ENCODE measurements at places on chromosomes 4 and X. TPM values are rescaled to one million over a fixed set of nuclear protein-coding genes. Genes with fewer than 3 reads are reported as not detected.

GRCh38 chr4:41646862-41647261 is 101.7 kb downstream of the PHOX2B start:
- no peak overlapping the region for H3K4me3 ChIP-seq
- H3K27ac ChIP-seq = no peak overlapping the region
- H3K36me3 ChIP-seq = no peaks in the 10 kb centered on the region
- DNase-seq = no peak
- H3K27me3 ChIP-seq = no peaks in the 10 kb centered on the region
- H3K4me1 ChIP-seq = no peaks in the 10 kb centered on the region

GRCh38 chrX:19810802-19811201 is 76.6 kb downstream of the SH3KBP1 start:
- H3K27me3 ChIP-seq = no peaks in the 10 kb centered on the region
- no peak overlapping the region for H3K4me3 ChIP-seq
- peaks cover 18% of the 10 kb centered on the region for H3K4me1 ChIP-seq
- H3K36me3 ChIP-seq = no peaks in the 10 kb centered on the region
- H3K27ac ChIP-seq = no peak overlapping the region
- no peak for DNase-seq

- H3K36me3 ChIP-seq = no peaks in the 10 kb centered on the region
- no peak overlapping the region for H3K27ac ChIP-seq
- no peak overlapping the region for H3K4me3 ChIP-seq
- no peaks in the 10 kb centered on the region for H3K27me3 ChIP-seq
- H3K4me1 ChIP-seq = peaks cover 3% of the 10 kb centered on the region
Measured at GRCh38 chrX:24018809-24019208, 8.2 kb downstream of the KLHL15 start.

DNA sequence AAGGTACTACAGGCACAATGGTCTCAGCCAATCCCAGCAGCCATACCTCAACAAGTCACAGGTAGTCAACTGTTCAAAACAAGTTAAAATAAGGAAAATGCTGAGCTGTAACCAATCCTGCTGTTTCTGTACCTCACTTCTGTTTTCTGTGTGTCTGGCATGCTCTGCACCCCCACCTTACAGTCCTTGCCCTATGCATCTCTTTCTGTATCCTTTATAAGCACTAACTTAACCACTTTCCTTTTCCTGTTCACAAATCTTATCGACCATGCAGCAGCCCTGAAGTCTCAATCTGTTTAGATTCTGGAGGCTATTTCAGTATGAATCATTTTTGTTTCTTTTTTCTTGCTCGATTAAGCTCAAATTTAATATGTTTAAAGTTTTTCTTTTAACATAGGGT is 12.5 kb upstream of the FAM13A start:
- peaks cover 3% of the 10 kb centered on the region for H3K27me3 ChIP-seq
- H3K4me3 ChIP-seq = no peak overlapping the region
- no peak for DNase-seq
- peaks cover 3% of the 10 kb centered on the region for H3K4me1 ChIP-seq
- no peaks in the 10 kb centered on the region for H3K36me3 ChIP-seq

DNA sequence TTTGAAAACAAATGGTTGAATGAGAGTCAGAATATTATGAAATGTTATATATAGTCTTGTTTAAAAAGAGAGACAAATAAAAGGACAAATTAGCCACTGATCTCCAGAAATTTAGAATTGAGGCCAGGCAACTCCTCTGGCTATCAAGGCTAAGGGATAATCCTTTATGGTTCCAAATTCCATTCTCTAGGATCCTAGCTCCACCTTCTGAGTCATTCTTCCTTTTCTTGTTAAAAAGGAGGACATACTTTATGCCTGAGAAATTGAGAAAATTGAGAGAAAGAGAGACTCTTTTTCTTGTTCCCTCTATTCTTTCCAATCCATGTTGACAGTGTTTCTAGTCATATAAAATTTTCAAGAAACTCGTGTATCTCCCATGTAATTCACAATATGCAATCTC is 1299.5 kb downstream of the FSTL5 start:
- no peak overlapping the region for H3K4me3 ChIP-seq
- no peak overlapping the region for H3K27ac ChIP-seq
- no peaks in the 10 kb centered on the region for H3K36me3 ChIP-seq
- DNase-seq = no peak
- no peaks in the 10 kb centered on the region for H3K27me3 ChIP-seq
- H3K4me1 ChIP-seq = no peaks in the 10 kb centered on the region

DNA sequence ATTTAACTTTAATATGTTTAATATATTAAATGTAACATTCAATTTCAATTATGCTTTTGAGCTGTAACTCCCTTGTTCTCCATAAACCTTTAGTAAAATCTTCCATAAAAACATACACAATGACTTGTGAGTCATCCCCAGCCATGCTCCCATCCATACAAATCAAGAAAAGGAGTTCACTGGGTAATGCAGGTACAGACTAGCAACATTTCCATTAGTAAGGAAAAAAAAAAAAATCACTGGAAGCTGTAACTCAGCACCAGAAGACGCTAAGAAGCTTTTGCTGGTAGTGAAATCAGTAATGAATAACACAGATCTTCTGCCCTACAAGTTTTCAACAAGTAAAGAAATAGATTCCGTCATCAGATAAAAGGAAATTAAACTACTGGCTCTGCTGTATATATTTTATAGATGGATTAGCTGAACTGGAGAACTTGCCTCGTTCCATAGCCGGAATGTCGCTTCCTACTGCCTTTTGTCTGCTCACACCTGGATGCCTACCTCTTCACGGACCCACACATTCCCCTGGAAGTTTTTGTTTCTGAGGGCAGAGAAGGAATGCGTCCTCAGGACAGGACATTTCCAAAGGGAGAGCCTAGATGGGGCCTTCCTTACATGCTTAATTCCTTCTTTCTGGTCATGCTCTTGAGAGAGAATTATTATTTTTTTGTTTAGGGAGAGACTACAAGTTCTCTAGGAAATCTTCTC is 298.4 kb upstream of the ANKRD50 start:
- no peak overlapping the region for H3K4me3 ChIP-seq
- no peak for DNase-seq

DNA sequence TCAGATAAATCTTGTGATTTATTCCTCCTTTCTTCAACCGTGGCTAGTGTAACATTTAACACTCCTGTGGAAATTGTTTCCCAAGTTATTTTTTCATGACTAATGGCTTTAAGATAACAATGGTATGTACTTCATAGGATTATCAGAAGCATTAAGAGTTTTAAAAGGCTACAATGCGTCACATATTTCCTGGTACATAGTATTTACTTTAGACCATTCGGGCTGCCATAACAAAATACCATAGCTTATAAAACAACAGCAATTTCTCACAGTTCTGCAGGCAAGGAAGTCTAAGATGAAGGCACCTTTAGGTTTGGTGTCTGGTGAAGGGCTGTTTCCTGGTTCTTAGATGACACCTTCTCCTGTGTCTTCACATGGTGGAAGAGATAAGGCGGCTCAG is 158.6 kb downstream of the PAPSS1 start:
- no peak overlapping the region for H3K4me3 ChIP-seq
- H3K27ac ChIP-seq = no peak overlapping the region
- H3K36me3 ChIP-seq = no peaks in the 10 kb centered on the region
- no peaks in the 10 kb centered on the region for H3K4me1 ChIP-seq

- no peak overlapping the region for H3K4me3 ChIP-seq
- no peaks in the 10 kb centered on the region for H3K4me1 ChIP-seq
- no peaks in the 10 kb centered on the region for H3K36me3 ChIP-seq
- no peaks in the 10 kb centered on the region for H3K27me3 ChIP-seq
- H3K27ac ChIP-seq = no peak overlapping the region
- no peak for DNase-seq
Measured at GRCh38 chr4:57193209-57193810, 83.1 kb upstream of the IGFBP7 start.

GRCh38 chrX:95290455-95290854 is 1394.2 kb upstream of the DIAPH2 start:
- H3K27ac ChIP-seq = no peak overlapping the region
- no peak for DNase-seq
- no peak overlapping the region for H3K4me3 ChIP-seq
- no peaks in the 10 kb centered on the region for H3K4me1 ChIP-seq
- H3K36me3 ChIP-seq = no peaks in the 10 kb centered on the region

GRCh38 chr4:84298023-84298718 is 200.9 kb downstream of the NKX6-1 start:
- no peak overlapping the region for H3K27ac ChIP-seq
- no peak overlapping the region for H3K4me3 ChIP-seq
- no peak for DNase-seq
- H3K27me3 ChIP-seq = no peaks in the 10 kb centered on the region
- no peaks in the 10 kb centered on the region for H3K4me1 ChIP-seq

DNA sequence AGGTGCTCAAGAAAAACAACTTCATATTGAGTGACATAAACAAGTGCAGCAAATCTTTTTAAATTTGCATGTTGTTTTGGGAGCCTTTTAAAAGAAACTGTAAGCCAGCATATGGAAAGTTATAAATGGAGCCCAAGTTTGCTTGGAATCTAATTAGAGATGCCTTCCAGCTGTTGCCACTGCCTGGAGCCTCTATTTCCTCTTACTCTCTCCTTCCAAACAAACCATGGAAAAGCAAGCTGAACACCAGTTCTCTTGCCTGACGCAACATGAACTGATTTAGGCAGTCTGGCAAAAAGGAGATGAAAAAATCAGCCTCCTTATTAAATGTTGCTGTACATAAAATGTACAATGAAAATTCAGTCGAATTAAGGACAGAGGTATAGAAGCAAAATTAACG is 21.5 kb downstream of the ARSJ start:
- H3K36me3 ChIP-seq = no peaks in the 10 kb centered on the region
- H3K27me3 ChIP-seq = no peaks in the 10 kb centered on the region
- no peak overlapping the region for H3K4me3 ChIP-seq
- no peaks in the 10 kb centered on the region for H3K4me1 ChIP-seq
- H3K27ac ChIP-seq = no peak overlapping the region
- no peak for DNase-seq

DNA sequence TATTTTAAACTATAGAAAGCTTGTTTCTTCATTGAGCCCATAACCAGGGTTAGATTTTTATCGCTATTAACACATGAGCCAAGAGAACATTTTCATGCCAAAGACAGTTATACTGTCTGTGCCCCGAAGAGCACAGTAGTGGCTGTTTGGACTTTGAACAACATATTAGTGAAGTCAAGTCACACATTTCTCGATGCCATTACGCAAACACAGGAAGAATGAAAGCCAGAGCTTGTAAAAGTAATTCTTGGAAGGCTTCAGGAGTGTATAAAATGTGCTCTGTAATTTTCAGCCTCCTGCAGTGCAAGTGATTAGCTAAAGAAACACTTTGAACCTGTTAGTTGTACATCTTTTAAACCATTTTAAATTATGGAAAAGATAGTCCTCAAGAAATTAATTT is 590.7 kb upstream of the PITX2 start:
- no peak overlapping the region for H3K4me3 ChIP-seq
- no peaks in the 10 kb centered on the region for H3K36me3 ChIP-seq
- H3K27ac ChIP-seq = no peak overlapping the region
- no peaks in the 10 kb centered on the region for H3K27me3 ChIP-seq

GRCh38 chr4:57265831-57266582 is 155.8 kb upstream of the IGFBP7 start:
- H3K27ac ChIP-seq = no peak overlapping the region
- H3K4me1 ChIP-seq = no peaks in the 10 kb centered on the region
- no peaks in the 10 kb centered on the region for H3K36me3 ChIP-seq
- DNase-seq = no peak
- H3K4me3 ChIP-seq = no peak overlapping the region

DNA sequence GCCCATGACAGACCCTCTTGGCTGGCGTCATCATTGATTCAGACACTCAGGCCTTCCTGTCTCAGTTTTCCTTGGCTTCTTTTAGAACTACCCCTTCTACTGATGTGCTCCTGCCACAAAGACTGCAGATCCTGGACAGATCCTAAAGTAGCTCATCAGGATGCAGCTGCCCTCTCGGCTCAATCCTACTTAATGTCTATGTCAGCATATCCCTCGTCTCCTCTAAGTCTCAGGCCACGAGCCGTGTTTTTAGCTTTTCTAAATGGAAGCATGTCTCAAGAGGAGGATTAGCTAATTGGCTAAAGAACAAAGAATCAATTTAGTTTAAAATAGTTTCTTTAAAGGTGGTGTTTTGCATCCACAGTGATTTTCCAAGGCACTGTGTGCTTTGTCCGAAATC is 447.7 kb downstream of the STIM2 start:
- DNase-seq = no peak
- no peaks in the 10 kb centered on the region for H3K4me1 ChIP-seq
- no peak overlapping the region for H3K27ac ChIP-seq
- no peaks in the 10 kb centered on the region for H3K27me3 ChIP-seq

DNA sequence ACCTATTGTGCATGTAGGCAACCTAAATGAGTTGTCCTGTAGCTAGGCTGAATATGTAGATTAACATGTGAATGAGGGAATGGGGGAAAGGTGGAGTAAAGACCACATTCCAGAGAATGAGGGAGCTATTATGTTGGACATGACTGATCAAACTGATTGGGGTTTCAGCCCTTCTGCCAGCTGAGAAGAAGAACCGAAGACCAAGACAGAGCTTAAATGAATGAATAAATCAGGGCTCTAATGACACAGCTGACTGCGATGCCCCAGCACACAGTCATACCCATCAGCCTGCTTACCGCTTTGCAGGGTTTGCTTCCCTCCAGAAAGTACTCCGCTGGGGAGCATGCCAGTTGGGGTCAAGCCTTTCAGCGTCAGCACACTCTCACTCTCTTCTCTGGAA is 315.4 kb downstream of the PPP3CA start:
- no peaks in the 10 kb centered on the region for H3K27me3 ChIP-seq
- H3K4me1 ChIP-seq = no peaks in the 10 kb centered on the region
- no peak for DNase-seq
- H3K36me3 ChIP-seq = no peaks in the 10 kb centered on the region
- H3K4me3 ChIP-seq = no peak overlapping the region

DNA sequence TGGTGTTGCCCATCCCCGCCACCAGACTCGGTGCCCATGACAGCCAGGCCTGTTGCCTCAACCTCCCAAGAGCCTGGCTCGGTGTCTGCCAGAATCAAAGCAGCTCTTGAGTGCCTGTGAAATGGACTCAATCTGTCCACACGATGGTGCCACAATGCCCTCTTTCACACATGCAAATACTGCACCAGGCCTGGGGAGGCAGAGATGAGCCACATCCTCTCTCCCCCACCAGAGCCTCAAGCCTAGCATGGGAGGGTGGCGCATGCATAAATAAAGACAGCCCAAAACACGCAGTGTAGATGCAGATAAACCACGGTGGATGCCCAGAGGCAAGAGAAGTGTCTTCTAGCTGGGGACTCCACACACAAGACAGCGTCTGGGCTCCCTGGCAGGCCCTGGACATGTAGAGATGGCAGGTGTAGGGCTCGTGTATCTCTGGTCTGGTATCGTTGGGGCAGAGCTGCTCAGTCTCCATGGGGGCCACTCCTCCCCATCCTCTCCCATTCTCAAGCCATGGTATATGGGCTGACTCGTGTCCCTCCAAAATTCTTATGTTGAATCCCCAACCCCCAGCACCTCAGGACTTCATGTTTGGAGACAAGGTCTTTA is 65.6 kb downstream of the JAKMIP1 start:
- no peaks in the 10 kb centered on the region for H3K36me3 ChIP-seq
- H3K27ac ChIP-seq = no peak overlapping the region
- no peaks in the 10 kb centered on the region for H3K27me3 ChIP-seq
- H3K4me3 ChIP-seq = no peak overlapping the region

- H3K27me3 ChIP-seq = no peaks in the 10 kb centered on the region
- no peaks in the 10 kb centered on the region for H3K36me3 ChIP-seq
- DNase-seq = no peak
- H3K4me1 ChIP-seq = no peaks in the 10 kb centered on the region
Measured at GRCh38 chrX:134948333-134949241, 42.2 kb upstream of the SMIM10 start.

Gene DDX53
- not detected for total RNA-seq

Gene GPC4
- total RNA-seq = not detected

Gene TCEAL7
- not detected for total RNA-seq

Gene PPEF2
- 0.17 TPM for total RNA-seq

Gene RASL11B
- total RNA-seq = not detected

Gene ABCG2
- 0.65 TPM for total RNA-seq

Gene UGT8
- not detected for total RNA-seq
